MM.1S (cell line): ENCODE measurements at places on chromosomes 5 and 9.
A peak's percentile ranks its signal among the peaks of the same experiment; 100 is the strongest.

DNA sequence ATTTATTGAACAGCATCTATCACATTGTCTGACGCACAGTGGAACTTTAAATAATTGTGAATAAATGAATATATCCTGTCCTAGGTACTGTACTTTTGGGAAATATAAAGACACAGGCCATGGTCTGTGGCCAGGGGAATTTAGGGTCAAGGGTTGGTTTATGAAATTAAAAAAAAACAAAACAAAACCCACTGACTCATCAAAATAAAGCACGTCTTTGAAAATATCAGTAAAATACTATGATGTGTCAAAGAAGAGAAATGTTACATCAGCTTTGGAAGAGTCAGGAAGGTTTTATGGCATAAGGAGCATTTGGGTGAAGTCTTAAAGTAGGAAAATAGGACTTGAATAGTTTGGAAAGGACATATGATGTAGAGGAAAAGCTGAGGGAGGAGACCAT is 70.5 kb downstream of the ZNF462 start:
- DNase-seq, result no peak

- DNase-seq, result no peak
Measured at GRCh38 chr9:105194234-105194633, 50.2 kb upstream of the SLC44A1 start.

- DNase-seq, result no peak
Measured at GRCh38 chr9:111662576-111663300, 1.3 kb downstream of the GNG10 start.

DNA sequence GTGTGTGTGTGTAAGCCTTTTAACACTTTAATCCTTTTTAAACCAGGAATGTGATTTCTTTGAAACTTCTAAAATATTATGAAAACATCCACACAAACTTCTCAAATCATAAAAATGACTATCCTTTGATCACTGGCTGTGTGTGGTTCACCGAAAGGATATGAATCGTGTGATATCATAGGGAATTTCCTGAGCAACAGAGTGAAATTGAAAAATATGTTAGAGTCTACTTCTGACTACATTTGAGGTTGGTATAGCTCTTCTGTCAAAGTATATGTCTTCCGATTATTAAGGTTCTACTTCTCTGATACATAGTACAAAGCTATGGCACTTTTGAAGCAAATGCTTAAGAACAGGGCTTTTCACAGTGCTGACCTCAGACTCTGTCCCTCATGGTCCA is 40.3 kb downstream of the RGMB start:
- DNase-seq, result no peak

- DNase-seq, result no peak
Measured at GRCh38 chr5:113337515-113338415, 97.0 kb downstream of the TSSK1B start.

DNA sequence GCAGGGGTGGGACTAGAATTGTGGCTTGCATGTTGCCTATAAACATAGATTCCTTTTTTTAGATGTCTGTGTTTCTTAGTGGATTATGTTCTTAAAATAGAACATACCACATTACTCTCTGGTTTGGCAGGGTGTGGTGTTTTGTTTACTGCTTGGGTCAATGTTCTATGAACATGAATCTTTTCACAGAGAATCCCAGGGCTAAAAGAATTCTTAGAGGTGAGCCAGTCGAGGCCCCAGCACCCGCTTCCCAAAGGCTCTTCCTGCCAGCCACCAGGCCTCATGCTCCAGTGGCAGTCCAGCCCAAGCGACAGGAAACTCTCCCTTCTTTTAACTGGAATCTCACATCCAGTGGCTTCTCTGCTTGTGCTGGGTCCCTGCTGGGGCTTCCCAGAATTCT is 126.6 kb downstream of the C9orf152 start:
- DNase-seq, result peak; percentile 40

- no peak for DNase-seq
Measured at GRCh38 chr5:28403846-28404245, 1365.5 kb upstream of the CDH9 start.

DNA sequence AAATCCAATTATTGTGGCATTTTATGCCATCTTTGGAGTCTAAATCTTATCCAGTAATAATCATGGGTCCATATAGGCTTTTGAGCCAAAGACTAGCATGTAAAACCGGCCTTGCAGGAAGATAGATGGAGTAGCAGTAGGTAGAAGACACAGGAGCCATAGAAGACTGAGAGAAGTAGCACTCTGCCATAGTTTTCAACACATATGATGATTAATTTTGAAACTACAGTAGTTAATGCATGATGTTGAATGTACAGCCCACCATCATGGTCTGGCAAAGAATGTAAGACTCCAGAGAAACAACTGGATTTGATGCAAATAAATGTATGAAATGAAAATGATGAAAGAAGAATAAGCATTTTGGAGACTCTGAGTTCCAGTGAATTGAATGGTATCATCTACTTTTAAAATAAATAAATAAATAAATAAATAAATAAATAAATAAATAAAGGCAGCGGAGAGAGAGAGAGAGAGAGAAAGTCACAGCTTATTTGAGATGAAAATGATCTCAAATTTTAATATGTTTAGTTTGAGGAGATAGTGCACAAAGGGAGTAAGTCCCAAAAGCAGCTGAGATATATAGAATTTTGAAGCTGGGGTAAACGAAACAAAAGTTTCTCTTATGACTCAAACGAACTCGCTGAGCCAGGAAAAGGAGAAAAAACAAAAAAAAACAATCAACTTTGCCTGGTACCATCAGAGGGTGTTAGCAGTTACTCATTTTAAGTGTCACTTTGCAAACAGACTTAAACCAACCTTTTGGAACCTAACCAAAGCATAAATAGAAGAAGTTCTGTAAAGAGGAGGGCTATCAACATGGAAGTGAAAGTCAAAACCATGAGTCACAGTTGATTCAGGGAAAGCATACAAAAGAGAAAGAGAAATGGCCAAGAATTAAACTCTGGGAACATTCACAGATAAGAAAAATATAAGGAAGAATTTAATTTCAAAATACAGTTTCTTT is 388.7 kb downstream of the CETN3 start:
- peak; percentile 17 for DNase-seq

GRCh38 chr5:14600846-14601245 is 19.3 kb downstream of the OTULINL start:
- DNase-seq, result peak; percentile 90
